Stimulated activated CD4-positive, alpha-beta T cell treated with anti-CD3 and anti-CD28 coated beads, TNF-alpha, amount 100 ng/mL, for 1 hour (primary cell): ENCODE measurements at places on chromosomes 2 and 18.

- no peak for DNase-seq
These were observed 150.5 kb upstream of the HS6ST1 start for GRCh38 chr2:128469203-128469602.

- no peak for DNase-seq
These were observed 125.9 kb downstream of the LYPD6 start for GRCh38 chr2:149456285-149456684.

- DNase-seq = no peak
These were observed 19.2 kb downstream of the RALB start for GRCh38 chr2:120271711-120272379.

DNA sequence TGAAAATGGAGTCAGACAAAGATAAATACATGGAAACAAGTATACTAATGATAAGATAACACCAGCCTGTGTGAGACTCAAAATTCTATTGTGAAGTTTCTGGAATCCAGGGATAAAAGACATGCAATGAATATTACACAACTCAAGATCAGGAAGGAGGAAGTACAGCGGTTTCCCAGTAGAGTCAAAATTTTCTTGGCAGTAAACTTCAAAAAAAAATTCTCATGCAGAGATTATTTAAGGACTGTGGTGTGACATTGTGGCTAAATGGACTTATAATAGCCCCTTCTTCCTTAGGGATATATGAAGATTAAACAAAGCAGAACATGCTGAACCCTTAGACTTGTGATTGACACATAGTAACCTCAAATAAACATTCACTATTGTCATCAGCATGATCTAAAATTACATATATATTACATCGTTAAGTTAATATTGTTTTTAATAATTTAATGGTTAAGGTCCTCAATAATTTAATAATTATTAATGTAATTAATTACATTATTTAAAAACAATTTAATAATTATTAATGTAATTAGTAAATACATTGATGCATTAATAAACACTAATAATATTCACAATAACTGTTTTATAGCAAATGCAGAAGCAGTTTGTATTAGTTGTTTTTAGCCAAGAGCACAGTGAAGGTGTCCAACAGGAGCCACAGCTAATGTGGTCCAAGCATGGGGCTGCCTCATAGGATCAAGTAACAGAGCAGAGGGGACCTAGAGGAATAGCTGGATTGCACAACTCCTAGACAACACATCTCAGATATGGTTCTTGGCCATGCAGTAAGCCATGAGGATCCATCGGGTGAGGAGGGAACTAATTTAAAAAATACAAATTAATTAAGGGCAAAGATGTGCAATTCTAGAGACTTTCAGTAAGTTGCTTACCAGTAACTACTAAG lies 77.3 kb downstream of the POLE4 start:
- DNase-seq = no peak

DNA sequence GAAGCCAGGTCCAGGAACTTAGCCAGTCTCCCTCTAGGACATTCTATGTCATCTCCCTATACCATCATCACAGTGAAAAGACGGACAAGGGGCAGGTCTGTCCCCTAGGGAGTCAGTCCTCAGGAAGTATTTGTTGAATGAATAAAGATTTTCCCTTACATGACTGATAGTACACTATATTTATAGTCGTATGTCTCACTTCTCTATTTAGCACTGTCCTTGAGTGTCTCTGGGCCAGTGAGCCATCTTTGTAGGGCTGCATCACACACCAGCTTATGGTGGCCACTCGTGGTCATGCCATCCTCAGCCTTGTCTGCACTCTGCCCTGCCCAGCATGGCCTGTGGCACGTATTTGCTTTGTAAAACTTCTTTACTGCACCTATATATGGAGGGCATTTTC lies 25.8 kb downstream of the PTPN18 start:
- DNase-seq = no peak

DNA sequence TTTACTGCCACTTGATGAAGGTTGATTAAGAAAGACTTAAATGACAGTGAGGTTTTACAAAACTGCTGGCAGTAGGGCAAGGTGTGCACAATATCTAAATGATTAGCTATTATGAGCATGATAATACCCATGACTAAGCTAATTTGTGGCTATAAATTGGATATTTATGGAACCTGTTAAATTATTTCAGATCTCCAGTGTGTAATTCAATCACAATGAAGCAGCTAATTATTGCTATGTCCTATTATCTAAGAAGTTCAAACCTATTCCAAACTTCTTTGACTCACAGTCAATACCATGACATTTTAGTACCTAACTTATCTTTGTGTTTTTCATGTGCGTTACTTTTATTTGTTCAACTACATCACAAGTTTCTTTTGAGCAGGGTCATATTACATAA lies 253.8 kb upstream of the MMADHC start:
- DNase-seq = no peak

DNA sequence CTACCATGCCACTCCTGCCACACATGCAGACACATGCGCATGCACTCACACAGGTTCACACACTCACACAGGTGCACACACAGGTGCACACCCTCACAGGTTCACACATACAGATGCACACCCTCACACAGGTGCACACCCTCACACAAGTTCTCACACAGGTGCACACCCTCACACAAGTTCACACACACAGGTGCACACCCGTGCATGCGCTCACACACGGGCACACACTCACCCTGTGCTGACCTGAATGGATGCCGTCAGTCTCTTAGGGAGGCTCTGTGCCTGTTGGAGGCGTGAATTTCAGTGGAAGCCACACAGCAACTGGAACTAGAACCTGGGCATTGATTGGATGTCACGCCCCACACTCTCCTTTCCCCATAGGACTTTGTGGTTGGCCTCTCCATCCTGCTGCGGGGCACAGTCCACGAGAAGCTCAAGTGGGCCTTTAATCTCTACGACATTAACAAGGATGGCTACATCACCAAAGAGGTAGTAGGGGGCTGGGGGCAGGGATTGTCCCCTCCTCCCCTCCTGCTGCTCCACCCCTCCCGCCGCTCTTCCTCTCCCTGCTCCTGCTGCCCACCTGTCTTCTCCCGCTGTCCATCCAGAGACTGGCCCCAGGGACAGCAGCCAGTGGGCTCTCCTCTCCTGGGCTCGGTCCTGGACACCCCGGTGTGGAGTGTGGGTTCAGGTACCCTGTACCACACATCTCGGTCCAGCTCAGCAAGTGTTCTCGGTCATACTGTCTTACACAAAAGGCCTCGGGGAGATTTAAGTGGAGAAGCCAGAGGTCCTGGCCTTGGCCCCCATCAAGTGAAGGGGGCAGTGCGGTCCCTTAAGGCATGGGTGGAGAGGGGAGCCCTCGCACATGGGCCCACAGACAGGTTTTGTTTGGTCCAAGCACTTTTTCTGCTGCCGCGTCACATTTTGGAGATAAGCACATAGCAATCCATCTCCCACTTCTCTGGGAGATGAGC lies 21.0 kb upstream of the FAHD2A start:
- no peak for DNase-seq

GRCh38 chr18:35775887-35776286 lies 194.3 kb downstream of the GALNT1 start:
- no peak for DNase-seq

DNA sequence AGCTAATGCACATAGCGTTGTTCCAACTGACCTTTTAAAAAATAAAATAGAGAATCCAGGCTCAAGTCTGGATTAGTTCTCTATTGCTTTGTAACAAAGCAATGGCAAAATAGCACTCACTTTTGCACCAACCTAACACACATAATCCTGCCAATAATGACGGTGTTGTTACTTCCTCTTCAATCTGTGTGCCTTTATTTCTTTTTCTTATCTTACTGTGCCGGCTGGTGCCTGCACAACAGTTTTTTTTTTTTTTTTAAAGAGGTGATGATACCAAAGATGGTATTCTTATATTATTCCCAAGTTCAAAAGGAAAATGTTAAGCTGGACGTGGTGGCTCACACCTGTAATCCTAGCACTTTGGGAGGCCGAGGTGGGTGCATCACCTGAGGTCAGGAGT lies 3.4 kb downstream of the PLB1 start:
- DNase-seq = no peak

DNA sequence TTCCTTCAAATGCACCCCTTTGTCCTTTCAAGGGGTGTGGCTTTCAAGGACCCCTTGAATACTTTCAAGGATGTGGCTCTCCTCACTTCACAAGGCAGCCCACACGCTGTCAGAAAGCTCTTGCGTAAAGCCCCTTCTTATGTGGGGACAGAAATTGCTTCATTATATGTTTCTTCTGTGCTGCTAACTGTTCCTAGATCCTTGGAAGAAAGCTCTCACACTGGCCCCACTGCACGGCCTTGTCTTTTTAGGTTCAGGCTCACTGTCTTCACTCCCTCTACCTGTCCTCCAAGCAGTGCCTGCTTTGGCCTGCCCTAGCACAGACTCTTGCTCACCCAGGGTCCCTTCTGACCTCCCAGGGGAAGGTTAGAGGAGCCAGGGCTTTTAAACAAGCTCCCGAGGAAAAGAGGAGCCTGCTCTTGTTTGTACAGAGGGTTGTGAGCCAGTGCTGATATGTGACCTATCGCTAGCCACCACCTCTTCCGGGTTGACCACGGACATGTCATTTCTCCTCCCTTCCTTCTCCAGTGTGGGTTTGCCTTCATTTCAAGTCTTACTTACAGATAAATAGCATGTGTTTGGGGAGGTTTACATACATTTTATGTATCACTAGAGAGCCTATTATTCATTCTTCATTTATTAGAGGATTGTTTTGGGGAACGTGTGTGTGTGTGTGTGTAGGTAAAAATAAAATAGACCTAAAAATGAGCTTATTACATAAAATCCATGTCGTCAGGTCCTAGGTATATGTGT lies 94.7 kb downstream of the RTN4 start:
- no peak for DNase-seq

- DNase-seq = no peak
These were observed 370.0 kb downstream of the SLC4A3 start for GRCh38 chr2:219997341-219997851.

- no peak for DNase-seq
These were observed 28.1 kb downstream of the ASAP2 start for GRCh38 chr2:9234680-9235146.

DNA sequence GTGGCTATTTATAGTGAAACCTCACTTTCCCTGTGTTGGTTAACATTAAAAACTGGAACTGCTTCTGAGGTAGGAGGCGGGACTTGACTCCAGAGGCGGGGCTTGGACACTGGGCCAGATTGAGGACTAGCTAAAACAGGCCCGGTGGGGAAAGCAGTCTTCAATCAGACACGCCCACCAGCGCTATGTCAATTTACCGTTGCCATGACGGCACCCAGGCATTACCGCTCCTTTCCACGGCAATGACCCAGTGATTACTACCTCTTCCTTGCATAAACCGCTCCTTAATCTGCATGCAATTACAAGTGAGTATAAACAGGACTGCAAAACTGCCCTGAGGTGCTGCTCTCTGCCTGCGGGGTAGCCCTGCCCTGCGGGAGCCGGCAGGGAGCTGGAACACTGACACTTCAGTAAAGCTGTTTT lies 35.3 kb downstream of the LRRFIP1 start:
- no peak for DNase-seq

- no peak for DNase-seq
These were observed 180.6 kb downstream of the RDH14 start for GRCh38 chr2:18379870-18380269.

- DNase-seq = no peak
These were observed at the start of gene PAX8 for GRCh38 chr2:113278742-113279139. TSS of gene PAX8 (minus strand) at chr2:113278921. CDS start at chr2:113278394, 527 bp downstream.

GRCh38 chr2:11652553-11652952 lies 17.4 kb downstream of the NTSR2 start:
- DNase-seq = no peak

- no peak for DNase-seq
These were observed 115.1 kb upstream of the ZBTB14 start for GRCh38 chr18:5410582-5410981.

GRCh38 chr2:206062724-206063123 lies 23.2 kb downstream of the INO80D start:
- no peak for DNase-seq

GRCh38 chr2:147027436-147027835 lies 817.4 kb upstream of the ACVR2A start:
- no peak for DNase-seq

- no peak for DNase-seq
These were observed 17.2 kb downstream of the SULT1C2 start for GRCh38 chr2:108305901-108306300.

DNA sequence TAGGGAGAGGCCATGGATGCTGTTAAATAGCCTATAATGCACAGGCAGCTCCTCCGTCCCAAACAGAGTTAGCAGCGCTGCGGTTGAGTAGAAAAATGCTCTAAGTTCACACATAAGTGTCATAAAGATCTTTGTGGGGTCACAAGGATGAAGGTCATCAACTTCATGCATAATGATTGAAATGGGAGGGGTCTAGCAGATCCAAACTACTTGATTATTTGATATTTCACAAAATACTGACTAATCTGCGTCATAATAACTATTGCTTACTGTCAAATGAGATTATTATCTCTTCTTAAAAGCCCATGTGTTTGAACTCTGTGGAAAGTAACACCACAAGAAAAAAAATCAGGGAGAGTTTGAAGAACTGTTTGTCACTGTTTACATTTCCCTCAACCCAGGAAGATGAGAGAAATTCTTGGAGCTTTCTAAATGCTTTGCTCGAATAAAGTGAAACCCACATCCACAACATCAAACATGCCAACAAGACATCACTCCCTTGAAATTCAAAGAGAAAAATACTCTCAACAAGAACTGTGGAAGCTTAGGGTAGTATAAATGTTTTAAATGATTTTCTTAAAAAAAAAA lies 50.5 kb upstream of the CREB1 start:
- no peak for DNase-seq

DNA sequence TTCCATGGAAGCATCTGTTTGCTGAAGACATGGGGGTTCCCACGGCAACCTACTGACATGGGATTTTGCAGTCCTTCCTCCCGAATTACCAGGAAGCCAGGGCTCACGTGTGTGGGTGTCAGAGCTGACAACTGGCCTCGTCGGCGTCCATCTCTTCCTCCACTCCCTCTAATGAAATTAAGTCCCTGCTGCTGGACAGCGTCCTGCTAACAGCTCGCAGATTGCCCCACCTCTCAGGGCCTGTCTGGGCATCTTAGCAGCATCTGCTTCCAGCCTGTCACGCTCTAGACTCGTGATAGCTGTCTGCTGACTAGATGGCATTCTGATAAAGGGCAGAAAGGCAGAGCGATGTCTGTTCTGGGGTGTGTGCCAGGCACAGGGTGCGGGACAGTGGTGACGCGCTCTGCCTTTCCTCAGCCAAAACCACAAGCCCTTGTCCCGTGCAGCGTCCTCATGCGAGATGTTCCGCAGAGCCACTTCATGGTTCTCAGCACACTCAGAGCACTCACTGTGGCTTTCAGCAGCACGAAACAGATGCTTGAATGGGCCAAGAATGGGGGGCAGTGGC lies 161.1 kb downstream of the ARL4C start:
- peak; percentile 16 for DNase-seq

GRCh38 chr2:75894170-75894569 lies 183.5 kb upstream of the GCFC2 start:
- DNase-seq = no peak

- DNase-seq = no peak
These were observed 277.5 kb upstream of the KLHL29 start for GRCh38 chr2:23107327-23107941.

- DNase-seq = no peak
These were observed 119.0 kb upstream of the CDC42EP3 start for GRCh38 chr2:37790462-37790861.
